ENCODE measurements at places on chromosomes 7 and 10.

- no peak for DNase-seq
These were observed 18.9 kb downstream of the LMOD2 start for GRCh38 chr7:123674399-123675180.

GRCh38 chr7:77407906-77408305 is 8.2 kb downstream of the GSAP start:
- DNase-seq = no peak

DNA sequence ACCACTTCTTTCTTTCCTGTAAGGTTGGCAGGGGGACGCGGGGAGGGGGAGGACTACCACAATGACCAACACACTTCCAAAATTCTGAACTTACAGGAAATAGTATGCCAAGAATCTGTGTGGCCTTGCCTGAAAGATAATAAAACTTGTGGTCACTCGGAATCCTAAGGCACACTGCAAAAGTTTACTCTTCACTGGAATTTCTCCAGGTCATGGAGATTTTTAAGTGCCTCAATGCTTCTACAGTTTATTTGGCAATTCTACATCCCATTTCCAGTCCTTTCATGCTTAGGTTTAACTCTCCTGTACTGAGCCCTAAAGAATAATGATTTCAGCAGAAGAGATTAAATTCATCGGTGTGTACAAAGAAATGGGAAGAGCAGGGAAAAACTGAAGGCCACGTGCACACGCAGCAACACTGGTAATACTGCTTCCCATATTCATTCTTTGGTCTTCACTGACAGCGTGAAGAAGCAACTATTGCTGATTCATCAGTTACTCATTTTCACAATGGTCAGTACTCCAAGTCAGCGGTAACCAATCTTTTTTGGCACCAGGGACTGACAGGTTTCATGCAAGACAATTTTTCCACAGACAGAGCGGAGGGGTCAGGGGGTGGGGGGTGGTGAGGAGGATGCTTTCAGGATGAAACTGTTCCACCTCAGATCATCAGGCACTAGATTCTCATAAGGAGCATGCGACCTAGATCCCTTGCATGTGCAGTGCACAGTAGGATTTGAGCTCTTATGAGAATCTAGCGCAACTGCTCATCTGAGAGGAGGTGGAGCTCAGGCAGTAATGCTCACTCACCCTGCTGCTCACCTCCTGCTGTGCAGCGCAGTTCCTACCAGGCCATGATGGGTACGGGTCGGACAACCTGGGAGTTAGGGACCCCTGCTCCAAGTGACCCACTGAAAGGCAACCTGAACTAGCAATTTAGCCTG is 9.8 kb downstream of the LARP4B start:
- DNase-seq = no peak

DNA sequence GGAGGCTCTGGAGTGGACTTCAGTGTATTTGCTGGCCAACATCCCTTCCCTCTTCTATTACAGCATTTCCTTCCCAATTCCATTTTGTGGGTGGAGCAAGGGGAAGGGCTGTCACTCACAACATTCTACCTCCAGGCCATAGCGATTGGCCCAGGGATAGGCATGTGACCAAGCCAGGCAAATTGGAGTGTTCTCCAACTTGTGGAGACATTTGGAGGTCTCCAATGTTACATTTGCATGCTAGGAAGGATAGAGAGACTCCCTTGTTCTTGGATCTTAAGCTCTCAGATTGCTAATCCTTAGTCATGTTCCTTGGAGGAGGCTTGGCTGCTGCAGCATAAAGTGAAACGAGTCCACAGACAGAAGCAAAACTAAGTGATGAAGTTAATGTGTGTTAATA is 95.6 kb upstream of the KIF5B start:
- DNase-seq = no peak

DNA sequence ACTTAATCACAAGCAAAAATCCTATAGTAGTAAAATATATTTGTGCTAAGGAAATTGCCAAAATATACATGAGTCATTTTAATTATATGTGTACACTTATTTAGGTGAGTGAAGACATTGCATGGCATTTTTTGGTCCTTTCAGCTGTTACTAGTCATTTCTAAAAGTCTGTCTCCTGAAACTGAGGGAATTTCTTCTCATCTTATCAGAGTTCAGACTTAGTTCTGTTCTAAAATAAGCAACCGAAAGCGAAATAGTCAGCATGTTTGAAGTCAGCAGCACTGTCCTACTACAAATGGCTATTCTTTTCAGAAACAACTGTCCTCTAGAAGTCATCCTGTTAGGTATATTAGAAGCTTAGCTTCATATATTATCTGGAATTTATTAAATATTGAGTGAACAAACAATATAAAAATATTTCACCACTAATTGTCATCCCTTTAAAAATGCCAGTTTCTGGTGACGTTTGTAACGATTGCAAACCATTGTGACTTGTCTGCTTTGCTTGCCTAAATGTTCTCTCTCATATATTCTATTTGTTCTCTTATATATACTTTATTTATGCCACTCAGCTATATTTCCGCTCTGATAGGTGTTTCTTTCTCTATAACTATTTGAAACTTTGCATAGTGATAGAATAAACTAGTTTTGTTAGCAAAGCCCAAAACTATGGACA is 227.4 kb upstream of the KAT6B start:
- DNase-seq = no peak

DNA sequence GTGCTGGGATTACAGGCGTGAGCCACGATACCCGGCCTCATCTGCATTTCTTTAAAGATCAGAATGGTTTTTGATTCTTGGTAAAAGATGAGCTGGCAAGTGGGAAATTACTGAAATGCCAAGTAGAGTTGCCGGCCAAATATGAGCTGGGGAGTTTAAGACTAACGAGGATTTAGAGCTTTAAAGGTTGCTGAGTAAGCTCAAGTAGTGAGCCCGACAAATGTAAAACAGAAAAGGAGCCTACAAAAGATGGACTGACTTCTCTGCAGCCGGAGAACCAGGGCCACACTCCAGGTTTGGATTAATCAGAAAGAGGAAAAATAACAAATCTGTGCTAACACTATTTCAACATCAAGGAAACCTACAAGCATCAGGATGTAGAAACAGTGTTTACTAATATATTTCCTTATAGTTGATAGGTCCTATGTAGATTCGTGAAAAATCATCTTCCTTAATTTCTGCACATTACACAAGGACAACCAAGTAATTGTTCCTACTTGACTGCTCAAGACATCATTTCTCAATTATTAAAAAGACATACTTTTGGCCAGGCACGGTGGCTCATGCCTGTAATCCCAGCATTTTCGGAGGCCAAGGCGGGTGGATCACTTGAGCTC is 49.6 kb downstream of the MPP7 start:
- DNase-seq = no peak

- no peak for DNase-seq
These were observed at the start of gene INA for GRCh38 chr10:103276896-103277712. Gene INA (plus strand): TSS chr10:103277138. CDS start chr10:103277212, 74 bp downstream.

GRCh38 chr10:27138277-27138676 is 15.9 kb downstream of the YME1L1 start:
- no peak for DNase-seq

GRCh38 chr7:41110186-41110585 is 592.7 kb downstream of the INHBA start:
- no peak for DNase-seq

DNA sequence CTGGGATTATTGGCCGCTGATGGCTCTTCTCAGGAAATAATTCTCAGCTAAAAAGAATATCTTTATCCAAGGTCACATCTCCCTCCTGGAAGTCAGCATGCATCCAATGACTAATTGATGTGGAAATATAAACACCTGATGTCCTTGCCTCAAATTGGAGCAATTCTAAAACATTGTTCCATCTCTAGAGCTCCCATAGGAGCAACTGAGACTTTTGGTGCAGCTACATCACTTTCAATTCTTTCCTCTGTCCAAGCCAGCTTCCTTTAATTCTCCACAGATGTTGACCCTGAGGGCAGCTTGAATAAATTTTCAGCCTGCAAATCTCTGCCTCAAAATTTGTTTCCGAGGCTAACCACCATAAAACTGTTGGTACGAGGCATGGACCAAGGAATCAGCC is 43.9 kb upstream of the KCND2 start:
- no peak for DNase-seq

DNA sequence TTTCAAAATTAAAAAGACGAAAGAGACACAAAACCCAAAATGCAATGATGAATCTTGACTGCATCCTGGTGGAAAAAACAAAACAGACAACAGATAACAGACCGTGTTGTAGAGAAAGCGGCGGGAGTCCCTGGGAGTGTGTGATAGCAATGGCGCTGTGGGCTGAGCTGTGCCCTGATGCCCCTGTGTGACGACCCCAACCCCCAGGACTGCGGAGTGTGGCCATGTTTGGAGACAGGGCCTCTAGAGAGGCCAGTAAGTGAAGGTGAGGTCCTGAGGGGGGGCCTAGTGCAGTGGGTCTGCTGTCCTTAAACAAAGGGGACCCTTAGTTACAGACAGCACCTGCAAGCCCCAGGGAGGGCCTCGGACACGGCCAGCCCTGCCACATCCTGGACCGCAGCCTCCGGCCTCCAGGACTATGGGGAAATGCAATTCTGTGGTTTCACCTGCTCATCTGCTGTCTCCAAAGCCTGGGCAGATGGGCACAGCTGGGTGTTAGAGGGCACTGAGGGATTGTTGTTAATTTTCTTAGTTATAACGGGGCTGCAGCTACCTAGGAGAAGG is 277.7 kb downstream of the DNAJB6 start:
- DNase-seq = no peak

DNA sequence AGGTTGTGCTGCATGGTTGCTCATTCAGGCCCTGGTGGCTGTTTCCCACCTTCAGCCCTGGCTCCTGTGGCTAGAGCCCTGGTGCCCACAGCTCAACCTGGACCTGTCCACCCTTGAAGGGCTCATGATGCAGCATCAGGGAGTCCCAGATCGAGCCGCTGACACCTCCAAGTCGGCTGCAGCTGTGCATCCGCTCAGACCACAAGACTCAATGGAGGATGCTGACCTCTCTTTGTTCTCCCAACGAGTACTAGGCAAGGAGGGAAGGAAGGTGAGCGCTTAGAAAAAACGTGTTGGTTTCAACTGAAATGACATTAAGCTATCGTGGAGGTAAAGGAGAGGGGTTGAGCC is 9.5 kb upstream of the C10orf95 start:
- no peak for DNase-seq

- no peak for DNase-seq
These were observed 1.7 kb upstream of the HOXA4 start for GRCh38 chr7:27132214-27132613.

DNA sequence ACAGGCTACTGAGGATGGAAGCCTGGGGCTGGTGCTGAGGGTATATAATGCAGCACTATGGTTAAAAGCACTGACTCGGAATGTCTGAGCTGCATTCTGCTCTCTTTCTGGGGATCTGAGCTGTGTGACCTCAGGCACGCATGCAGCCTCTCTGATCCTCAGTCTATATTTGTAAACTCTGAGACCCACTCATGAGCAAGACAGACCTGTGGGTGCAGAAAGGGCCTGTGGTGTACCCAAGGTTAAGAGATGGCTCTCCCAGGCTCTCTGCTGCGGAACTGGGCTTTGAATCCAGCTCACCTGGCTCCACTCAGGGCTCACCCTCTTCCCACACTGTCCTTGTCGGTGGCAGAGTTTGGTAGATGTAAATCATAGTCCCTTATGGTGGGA is 89.9 kb downstream of the CHST15 start:
- no peak for DNase-seq

GRCh38 chr7:110356438-110356837 is 734.5 kb upstream of the LRRN3 start:
- no peak for DNase-seq

DNA sequence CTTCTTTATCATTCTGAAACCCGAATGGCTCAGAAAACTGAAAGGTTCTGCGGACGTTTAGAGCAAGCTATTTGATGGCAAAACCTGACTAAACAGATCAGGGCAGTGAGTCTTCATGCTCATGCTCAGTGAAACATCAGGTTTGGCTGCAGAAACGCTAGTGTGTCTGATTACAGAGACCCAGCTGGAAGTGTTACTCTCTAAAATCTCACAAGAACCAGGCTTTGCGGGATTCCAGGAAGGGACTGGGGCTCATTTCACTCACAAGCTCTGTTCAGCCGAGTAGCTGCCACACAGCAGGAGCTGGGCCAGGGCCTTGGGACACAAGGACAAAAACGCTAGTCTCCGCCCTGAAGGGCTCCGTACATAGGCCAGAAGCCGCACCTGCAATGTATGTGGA is 2.9 kb downstream of the PITRM1 start:
- DNase-seq = no peak

GRCh38 chr10:117805139-117805538 is 241.6 kb downstream of the RAB11FIP2 start:
- DNase-seq = no peak

GRCh38 chr7:1681581-1681980 is 11.5 kb downstream of the ELFN1 start:
- no peak for DNase-seq

GRCh38 chr10:102400598-102401341 is 5.3 kb downstream of the NFKB2 start:
- DNase-seq = no peak

- DNase-seq = no peak
These were observed 96.5 kb downstream of the OTUD1 start for GRCh38 chr10:23535381-23535780.

- no peak for DNase-seq
These were observed 817.6 kb downstream of the TNS3 start for GRCh38 chr7:46764100-46764936.

- DNase-seq = no peak
These were observed 185.0 kb downstream of the TCERG1L start for GRCh38 chr10:131126321-131127137.

DNA sequence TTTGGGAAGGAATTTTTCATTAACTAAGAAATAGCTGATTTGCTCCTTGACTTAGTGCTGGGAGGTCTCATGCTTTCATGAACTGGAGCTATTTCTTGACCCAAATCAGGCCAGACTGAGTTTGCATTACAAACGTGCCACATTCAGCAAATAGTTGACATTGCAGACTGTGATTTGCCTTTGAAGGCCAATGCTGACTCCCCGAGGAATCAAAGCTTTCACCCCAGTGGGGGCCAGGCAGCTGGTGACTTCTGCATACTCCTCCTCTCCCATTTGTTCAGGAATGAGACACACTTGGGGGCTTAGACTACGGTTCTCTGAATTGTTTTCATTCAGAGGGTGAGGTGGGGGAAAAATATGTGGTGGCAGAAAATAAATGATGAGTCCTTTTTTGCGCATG is 111.0 kb upstream of the JAZF1 start:
- no peak for DNase-seq

DNA sequence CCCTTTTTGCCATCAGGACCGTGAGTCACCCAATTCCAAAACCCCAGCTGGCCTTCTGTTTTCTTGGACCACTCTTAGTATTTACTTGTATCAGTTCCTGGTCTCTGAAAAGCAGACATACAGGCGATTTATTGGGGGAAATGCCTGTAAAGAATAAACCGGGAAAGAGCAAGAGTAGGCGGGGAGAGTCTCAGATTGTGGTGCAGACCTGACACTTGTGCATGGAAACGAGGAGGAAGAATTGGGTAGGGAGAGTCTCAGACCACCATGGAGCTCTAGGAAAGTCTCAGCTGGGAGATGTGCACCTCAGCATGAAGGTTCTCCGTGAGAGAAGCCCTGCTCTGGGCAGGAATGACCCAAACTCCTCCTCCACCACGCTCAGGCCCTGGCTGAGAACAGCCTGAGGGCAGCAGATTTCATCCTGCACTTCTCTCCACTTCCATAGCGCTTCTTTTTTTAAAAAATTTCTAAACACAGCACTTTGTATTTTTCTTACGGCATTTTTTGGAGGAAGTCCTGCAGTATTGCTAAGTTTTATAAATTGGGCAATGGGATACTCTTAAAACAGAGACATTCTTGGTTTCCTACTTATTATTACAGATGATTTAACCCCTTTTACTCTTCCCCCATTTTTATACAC is 6.1 kb upstream of the TASOR2 start:
- DNase-seq = no peak

All from omental fat pad (tissue), 4 donors.